ENCODE measurements at places on chromosomes 11 and 22.
A peak's percentile ranks its signal among the peaks of the same experiment; 100 is the strongest.

DNA sequence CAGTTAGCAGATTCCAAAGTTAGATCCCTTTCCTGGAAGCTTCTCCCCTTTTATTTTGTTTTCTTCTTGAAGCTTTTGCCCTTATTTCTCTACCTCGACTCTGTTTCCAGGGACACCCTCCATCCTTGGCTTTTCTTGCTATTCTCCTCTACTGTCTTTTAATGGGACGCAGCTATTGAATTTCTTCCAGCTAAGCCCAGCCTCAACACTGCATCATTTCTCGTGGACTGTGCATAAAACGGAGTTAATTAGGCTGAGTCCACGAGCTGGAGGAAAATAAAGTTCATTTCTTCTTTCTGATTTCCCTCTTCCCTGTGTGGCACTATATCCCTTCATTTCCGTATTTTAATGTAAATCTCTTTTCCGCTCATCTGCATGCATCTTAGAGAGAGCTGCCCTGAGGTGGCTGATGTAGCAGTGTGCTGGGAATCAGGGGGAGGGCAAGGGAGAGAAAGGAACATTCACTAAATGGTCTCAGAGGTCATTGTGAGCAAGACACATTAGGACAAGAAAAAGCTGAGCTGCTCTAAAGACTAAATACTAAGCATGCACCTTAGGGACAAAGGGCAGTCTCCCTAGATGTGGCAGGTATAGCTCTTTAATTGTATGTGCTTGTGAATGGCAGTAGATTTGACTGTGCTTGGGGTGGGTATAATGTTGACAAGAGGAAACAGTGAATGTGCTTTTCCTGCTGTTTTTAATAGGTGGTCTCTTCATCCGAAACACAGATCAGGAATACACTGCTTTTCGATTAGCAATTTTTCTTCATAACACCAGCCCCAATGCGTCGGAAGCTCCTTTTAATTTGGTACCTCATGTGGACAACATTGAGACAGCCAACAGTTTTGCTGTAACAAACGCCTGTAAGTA is 1.9 kb downstream of the GRIA4 start:
- DNase-seq: no peak

- peak; percentile 41 for DNase-seq
Observed at GRCh38 chr11:92224407-92225124, at the start of gene FAT3. FAT3 (plus strand) TSS chr11:92224818; CDS start chr11:92352113, 127,295 bp downstream.

DNA sequence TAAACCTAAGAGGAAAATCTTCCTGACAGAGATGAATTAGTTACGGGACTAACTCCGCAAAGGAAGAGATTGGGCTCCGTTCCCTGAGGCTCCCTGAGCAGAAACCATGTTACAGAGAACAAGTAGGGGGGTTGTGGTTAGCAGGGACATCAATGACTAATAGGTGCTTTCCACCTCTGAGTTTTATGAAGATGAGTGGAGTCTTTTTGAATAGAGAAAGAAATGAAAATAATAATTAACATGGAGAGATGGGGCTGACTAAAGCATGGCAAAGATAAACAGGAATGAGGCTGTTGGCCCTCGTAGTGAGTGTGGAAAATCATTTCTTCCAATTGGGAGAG is 47.5 kb upstream of the PICALM start:
- DNase-seq: peak; percentile 98

DNA sequence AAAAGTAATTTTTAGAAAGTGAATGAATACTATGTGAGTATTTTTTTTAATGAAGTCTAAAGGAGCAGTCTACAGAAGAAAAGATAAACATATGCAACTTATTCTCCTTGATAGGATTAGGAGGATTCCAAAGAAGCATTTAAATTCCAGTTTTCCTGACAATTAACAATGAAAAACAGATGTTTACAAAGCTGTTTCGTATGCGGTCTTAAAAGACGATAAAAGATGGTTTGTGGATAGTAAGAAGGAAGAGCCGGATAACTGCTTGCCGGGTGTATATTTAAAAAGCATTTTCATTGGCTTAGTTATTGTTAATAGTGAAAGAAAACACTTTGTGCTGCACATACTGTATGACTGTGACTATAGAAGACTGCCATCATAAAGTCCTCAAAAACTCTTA is 120.0 kb upstream of the C11orf58 start:
- DNase-seq: no peak

DNA sequence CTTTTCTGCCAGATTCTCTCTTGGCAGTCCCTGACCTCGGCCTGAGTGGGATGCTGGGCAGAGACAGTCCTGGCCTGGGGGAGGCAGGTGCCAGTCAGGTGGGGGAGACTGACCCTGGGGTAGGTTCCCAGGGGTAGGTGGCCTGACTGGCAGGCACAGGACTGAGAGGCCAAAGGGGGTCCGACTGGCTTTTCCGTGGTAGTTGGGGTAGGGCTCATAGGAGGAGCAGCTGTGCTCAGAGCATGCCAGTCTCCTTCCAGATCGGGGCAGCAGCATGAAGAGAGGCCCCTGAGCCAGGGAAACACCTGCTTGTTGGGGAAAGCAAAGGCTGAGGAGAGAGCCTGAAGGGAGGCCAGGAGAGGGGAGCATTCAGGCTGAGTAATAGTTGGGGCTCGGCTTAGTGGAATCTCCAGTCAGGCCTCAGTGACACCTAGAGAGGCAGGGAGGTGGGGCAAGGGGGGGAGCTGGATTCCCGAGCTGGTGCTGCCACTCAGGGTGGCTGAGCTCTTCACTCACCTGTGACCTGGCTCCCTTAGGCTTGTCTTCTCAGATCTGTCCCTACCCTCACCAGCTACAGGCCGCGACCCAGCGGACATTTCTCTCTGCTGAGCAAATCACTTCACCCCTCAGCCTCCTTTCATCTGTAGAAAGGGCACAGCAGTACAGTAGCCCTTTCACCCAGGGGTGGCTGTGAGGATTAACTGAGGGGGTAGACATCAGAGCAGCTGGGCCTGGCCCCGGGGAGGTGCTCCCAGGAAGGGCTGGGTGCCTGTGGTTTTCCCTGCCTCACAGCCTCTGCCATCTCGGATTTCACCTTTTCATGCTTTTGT is 26.2 kb downstream of the MCM5 start:
- peak; percentile 38 for DNase-seq

- peak; percentile 2 for DNase-seq
Observed at GRCh38 chr11:39374963-39375698, 2084.3 kb downstream of the LRRC4C start.

DNA sequence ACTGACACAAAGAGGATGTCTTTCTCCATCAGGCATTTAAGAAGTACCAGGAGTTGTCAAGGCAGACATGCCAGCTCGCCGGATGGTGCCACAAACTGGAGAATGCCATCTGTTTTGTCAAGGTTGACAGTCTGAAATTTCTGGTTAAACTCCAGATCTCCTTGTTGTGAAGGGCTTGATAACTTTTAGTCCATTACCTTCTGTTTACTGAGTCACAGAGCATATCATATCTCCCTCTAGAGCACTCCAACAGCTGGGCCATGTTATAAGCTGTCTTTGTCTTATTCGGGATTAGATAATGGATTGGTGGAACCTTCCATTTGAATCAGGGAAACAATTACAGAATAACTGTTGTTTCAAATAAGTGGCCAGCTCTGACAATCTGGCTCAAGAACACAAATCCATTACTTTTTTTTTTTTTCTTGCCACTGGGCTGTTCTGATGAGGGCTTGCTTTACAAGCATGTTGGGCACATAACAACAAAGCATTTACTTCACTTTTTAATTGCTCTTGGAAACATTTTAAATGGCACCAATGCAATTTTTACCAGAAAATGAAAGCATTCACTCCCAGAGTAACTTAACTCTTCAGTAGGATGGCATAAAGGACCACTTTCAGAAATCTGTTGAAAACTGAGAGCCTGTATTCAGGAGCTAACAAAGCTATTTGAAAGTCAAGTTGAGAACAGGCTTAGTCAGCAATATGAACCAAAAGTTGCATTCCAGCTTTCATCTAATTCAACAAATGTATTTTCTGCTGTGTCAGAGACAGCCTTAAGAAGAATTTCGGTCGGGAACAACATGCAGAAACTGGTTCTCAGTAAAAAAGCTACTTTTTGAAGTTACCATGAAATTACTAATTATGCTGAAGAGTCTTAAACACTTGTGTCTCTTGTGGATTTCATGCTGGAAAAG is 227.6 kb upstream of the PITPNB start:
- DNase-seq: no peak

- peak; percentile 3 for DNase-seq
Observed at GRCh38 chr11:90288212-90288821, 65.5 kb upstream of the CHORDC1 start.
